Stimulated activated CD8-positive, alpha-beta memory T cell treated with anti-CD3 and anti-CD28 coated beads, Interleukin-7, amount 100 ng/mL, for 1 hour (primary cell): ENCODE measurements at places on chromosomes 7 and 10.

DNA sequence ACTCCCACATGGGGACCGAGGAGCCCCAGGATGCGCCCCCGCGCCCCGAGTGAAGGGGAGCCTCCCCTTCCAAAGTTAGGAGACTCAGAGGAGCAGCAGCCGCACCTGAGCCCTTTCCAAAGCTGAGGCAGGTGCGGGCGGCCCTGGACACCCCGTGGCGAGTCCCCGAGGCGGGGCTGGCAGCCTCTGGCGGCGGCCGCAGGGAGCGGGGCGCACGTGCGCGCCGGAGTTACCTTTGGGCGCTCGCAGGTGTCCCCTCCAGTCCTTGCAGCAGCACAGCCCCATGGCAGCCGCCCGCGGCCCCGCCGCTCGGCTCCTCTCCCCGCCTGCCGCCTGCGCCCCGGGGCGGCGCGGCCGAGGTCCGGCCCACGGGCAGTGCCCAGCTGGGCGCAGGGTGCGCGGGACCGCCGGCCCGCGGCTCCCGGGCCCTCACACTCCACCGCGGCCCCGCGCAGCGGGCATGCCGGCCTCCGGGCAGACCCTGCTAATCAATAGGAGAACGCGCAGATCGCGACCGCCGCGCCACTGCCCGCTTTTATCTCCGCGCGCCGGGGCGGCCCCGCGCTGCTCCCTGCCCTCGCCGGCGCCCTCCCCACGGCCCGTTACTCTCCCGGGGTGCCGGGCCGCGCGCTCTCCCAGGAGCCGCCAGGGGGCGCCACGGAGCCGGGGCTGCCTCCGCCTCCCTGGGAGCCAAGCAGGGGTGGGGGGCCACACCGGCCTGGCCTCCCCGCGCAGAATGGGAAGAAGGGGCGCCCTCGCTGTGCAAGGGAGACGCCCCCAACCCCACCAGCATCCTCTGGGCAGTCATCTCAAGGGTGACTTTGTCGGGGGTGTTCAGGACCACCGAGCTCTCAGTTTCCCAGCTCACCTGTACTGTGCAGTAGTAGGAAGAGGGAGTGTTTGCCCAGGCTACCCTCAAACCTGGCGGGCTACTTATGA is 80.8 kb downstream of the ARHGAP22 start:
- DNase-seq, result no peak

DNA sequence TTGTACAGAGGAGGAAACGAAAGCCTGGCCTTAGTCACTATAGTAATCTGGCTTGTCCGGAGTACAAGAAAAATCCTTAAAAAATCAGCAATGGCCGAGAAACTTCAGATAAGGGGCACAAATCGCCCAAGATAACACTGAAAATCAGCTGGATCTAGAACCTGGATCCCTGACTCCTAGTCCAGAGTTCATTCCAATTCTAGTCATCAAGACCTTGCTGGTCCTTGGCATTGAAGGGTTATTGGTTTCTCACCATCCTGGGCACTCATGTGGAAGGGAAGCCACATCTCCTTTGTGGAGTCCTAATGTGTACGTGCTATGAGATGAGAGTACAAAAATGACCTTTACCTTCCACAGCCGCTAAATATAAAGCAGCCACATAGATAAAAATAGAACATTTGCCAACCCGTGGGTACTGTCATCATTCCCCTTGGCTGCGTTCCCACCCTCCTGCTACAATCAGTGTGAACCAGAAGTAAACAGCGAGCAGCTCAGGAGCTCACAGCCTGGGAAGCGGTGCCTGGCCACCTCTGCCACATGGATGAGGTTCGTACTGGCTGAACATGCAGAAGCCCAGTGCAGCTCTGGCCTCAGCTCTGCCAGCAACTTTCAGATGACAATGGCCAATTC is 116.0 kb upstream of the PDLIM1 start:
- no peak for DNase-seq

- DNase-seq, result no peak
Measured at GRCh38 chr10:13943735-13944398, 357.1 kb downstream of the PRPF18 start.

DNA sequence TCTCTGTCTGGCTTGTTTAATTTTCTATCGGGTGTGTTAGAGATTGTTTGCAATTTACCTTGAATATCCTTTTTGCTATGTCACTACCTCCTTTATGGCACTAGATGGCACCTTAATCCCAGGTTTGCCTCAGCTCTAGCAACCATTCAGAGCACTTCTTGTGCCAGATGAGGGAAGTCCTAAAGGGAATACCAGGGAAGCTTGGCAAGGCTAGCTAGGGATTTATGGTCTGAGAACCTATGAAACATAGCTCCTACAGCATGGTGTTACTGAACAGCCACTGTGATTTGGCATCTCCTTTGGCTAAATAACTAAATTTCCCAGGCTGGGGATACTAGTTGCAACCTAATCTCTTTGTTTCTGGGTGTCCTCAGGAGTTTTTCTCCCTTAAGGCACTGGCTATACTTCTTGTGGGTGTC is 69.0 kb upstream of the VOPP1 start:
- DNase-seq, result peak; percentile 1

- no peak for DNase-seq
Measured at GRCh38 chr10:114940735-114941134, 2.7 kb downstream of the TRUB1 start.

DNA sequence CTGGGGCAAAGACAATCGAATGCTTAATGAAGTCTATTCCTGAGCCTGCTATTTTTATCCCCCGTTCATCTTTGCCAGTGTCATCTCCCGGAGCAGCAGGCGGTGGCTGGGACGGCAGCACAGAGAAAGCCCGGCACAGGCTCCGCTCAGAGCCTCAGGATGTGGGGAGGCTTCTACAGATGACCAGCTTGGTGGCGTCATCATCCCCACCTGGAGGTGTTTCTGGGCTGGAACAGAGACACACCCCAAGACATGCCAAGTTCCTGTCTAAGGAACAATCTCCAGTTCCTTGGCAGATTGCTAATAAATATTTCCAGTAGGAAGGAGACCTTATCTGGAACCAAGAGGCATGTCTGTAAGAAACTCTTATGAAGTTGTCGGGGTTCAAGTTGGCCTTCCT is 552.4 kb upstream of the MGMT start:
- no peak for DNase-seq

DNA sequence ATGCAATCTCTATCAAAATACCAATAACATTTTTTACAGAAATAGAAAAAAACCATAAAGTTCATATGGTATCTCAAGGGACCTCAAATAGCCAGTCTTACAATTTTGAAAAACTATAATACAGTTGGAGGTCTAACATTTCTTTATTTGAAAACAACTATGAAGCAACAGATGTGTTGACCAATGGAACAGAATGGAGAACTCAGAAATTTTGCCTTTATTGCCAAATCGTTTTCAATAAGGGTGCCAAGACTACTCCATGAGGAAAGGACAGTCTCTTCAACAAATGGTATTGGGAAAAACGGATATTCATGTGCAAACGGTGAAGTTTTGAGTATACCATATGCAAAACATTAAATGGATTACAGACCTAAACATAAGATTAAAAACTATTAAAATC is 470.8 kb upstream of the DPP6 start:
- no peak for DNase-seq
